ENCODE measurements at places on chromosomes 1 and 21.

DNA sequence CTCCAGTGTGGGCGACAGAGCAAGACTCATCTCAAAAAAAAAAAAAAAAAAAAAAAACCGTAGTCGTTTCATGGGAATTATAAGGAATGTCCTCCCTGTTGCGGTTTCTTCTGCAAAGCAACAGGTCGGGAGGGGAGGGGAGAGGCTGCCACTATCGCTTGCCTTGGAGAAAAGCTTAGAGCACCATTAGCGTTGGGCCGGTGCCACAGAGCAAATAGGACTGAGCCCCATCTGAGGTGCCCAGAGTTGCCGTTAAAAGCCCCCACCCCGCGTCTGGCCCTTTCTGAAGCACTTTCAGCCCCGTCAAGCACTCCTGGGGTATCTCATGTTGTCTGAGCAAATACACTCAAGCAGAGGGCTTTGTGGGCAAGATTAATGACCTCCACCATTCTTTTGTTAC lies 2.2 kb downstream of the RIPPLY3 start:
- DNase-seq, result no peak

DNA sequence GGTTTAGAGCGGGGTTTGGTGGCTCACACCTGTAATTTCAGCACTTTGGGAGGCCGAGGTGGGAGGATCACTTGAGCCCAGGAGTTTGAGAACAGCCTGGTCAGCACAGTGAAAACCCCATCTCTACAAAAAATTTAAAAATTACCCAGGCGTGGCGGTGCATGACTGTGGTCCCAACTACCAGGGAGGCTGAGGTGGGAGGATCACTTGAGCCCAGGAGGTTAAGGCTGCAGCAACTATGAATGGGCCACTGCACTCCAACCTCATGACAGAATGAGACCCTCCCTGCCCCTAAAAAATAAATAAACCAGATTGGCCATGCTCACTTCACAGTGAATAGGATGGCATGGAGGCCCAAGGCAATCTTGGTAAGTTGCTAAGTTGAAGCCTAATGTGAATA lies 168.9 kb downstream of the RHOU start:
- DNase-seq, result no peak

- DNase-seq, result no peak
Measured at GRCh38 chr1:86739648-86740509, 35.5 kb downstream of the SH3GLB1 start.

DNA sequence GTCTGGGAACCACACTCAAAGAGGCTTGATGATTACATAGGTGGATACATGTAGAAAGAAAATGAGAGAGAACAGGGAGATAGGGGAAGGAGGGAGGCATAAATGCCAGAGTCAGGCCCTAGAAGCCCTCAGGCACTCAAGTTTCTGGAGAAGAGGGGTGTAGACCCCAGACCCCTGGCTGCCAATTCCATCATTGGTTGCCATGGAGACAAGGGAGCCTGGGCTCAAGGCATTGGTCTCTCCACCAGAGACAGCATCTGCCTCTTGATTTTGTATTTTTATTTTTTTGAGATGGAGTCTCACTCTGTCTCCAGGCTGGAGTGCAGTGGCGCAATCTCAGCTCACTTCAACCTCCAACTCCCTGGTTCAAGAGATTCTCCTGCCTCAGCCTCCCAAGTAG lies 114.3 kb upstream of the GRIK3 start:
- DNase-seq, result no peak

DNA sequence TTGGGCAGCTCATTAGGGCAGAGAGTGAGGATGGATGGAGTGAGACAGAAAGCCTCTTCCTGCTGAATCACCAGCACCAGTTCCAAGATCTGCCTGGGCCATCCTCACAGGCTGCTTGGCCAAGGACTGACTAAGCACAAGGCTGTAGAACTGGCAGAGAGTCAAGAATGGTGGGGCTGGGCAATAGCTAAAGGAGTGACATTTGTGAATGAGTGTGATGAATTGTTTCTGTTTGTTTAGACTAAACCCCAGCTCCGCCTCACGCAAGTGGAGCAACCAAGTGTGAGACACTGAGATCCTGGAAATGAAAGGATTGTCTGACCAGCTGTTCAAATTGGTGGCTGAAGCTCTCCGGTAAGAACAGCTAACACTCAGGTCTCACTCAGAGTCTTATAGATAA lies 38.6 kb downstream of the BRINP2 start:
- DNase-seq, result no peak

GRCh38 chr1:8908388-8909151 lies 30.1 kb upstream of the ENO1 start:
- no peak for DNase-seq

- no peak for DNase-seq
Measured at GRCh38 chr1:64031236-64031635, 172.2 kb upstream of the UBE2U start.

- DNase-seq, result no peak
Measured at GRCh38 chr1:152127673-152128072, 12.4 kb upstream of the TCHH start.

DNA sequence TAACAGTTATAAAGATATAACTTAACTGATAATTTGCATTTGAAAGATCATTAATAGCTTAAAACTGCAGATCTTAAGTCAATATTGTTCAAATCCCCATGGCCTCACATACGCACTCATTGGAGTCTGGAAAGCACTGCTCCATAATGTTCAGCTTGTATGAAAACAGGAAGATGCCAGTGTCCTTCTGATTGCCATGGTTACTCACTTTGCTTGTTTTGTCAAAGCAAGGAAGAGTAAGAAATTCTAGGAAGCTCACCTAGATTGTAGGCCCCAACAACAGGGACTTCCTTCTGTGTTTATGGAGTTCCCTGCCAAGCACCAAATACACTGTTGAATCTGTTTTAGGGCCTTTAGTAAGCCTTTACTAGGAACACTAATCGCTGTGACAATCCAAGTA lies 10.9 kb downstream of the GAS5 start:
- no peak for DNase-seq

GRCh38 chr1:151175863-151176262 lies at the start of gene TMOD4:
Gene TMOD4 (minus strand): TSS chr1:151175981. CDS start chr1:151174875, 1,106 bp downstream.
- no peak for DNase-seq

- no peak for DNase-seq
Measured at GRCh38 chr1:157352817-157353408, 199.4 kb downstream of the FCRL5 start.

GRCh38 chr1:186974774-186975181 lies 146.0 kb downstream of the PLA2G4A start:
- DNase-seq, result no peak

DNA sequence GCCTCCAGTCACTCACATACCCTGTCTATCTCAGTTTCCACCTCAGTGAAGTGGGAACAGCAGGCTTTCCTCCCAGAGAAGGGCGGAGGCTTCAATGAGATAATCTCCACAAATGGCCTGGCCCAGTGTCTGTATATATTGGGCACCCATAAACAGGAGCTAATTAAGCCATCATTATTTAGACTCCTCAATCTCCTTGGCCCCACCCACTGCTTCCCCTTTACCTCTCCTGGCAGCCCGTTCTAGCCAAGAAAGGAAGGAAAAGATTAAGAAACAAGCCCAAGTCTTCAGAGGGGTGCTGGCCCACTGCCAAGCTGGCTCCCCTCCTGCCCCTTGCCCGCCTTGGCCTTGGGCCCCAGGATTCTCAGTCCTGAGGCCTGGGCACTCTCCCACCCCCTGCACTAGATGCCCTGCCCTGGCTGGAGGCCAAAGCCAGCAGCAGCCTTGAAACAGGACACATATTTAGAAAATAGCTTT lies 15.9 kb upstream of the EPB41 start:
- DNase-seq, result no peak

DNA sequence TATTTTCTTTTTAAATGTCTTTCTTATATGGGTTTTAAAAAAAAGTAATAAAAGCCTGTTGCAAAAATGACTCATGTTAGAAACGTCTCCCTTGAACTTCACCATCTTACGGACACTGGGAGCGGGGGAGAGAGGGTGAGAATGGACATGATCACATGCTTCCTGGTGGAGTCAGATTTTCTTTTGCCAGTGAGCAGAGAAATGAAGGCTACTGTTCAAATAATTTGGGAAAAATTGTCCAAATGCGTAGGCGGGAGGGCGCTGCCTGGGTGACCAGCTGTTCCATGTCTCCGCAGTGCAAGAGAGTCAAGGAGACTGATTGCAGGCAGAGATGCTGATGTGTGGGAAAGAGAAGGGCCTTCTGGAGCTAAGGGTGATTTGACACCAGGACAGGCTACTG lies 23.1 kb downstream of the EIF2D start:
- no peak for DNase-seq

DNA sequence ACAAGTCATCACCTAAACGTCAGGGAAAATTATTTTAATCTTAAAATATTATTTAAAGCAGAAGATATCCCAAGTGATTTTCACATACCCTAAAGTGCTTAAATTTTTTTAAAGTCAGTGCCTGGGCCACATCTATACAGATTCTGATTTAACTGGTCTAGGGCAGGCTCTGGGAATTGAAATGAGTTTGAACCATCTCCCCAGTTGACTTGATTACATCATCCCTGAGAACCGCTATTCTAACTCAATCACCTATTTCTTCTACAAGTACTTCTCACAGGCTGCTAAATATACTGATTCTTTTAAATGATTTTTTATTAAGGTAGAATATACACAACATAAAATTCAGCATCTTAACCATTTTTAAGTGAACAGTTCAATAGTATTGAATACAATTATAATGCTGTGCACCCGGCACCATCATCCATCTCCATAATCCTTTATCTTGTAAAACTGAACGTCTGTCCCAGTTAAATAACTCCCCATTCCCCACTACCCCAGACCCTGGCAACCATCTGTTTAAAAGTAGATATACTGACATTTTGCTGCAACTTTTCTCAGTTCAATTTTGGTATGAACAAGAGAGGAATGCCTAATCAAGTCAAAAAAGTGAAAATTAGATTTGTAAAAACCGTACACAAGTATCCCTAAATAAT lies 19.5 kb downstream of the GART start:
- no peak for DNase-seq

DNA sequence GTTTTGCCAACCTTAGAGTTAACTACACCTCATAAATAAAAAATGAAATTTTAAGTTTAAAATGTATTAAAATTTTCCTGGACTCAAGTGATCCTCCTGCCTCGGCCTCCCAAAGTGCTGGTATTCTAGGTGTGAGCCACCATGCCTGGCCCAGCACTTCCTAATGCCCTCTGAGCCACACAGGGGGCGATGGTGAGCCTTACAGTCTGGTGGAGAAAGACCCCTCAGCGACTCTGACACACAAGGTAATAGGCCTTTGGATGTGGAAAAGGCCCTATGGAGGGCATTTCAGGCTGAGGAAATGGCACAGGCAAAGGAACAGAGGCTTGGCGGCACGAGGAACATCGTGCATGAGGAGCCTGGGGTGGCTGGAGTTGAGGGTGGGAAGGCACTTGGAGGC lies 6.7 kb downstream of the CITED4 start:
- no peak for DNase-seq

GRCh38 chr1:12179111-12179519 lies 12.3 kb downstream of the TNFRSF1B start:
- no peak for DNase-seq

- no peak for DNase-seq
Measured at GRCh38 chr1:32250893-32251716, at the start of gene LCK. Gene LCK (plus strand): TSS chr1:32251265. CDS start chr1:32274330, 23,065 bp downstream.

GRCh38 chr1:23525558-23526250 lies 5.3 kb downstream of the E2F2 start:
- DNase-seq, result no peak

DNA sequence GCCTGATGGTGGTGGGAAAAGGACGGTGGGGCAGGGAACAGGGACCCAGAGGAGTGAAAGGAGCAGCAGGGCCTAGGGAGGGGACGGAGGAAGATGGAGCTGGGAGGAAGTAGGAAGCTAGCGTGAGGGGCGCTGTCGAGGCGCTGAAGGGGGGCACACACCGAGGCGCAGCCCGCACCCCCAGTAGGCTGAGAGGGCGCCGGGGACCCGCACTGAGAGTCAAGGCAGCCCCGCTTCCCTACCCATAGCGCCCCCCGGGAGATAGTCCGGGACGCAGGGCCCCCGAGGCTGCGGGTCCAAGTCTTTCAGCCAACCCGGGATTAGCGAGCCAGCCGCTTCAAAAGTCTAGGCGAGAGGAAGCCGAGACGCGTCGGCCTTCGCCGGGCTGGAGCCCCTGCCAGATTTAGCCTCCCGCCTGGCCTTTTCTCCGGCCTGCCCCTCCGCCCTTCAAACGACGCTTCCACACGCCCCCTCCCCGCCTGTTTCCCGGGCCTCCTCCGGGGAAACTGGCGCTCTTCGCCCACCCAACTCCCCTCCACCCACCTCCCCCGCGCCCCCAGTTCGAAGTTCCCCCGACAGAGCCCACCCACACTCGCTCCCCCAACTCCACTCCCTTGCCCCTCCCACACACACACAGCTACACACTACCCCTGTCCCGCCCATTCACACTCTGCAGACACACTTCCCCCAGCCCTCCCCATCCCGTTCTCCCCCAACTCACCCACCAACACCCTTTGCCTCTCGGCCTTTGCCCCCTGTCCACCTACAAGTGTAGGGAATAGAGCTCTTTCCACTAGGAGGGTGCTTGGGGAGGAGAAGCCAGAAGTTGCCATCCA lies 7.8 kb upstream of the PROX1 start:
- no peak for DNase-seq

GRCh38 chr1:20072771-20073170 lies 2.8 kb downstream of the PLA2G5 start:
- DNase-seq, result peak; percentile 13

DNA sequence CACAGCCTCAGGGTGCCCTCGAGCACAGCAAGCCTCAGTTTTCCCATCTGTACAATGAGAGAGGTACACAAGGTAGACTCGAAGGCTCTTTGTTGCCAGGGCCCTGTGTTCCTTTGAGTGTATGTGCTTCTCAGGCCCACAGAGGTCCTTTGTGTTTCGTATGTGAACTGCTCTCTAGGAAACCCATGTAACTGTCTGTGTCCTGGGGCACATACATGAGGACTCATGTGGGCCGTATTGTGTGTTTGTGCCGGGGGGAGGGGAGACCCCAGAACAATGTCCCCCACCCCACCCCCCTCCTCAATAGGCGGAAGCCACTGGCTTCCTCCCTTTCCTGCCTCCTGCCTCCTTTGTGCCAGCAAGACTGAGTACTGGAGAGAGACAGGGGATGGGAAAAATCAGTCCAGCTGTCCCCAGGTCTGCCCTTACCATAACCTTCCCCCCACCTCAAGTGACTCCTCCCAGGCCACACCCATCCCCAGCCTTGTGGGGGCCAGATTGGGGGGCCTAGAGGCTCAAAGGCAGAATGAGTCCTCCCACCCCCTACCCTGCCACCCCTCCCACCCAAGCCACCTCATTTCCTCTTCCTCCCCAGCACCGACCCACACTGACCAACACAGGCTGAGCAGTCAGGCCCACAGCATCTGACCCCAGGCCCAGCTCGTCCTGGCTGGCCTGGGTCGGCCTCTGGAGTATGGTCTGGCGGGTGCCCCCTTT lies at the start of gene TIE1:
TIE1 (plus strand) TSS at position 605 of the 717 bp plus-strand sequence; CDS start at position 695, 90 bp downstream.
- no peak for DNase-seq

GRCh38 chr1:180501865-180502360 lies 464 bp downstream of the ACBD6 start:
- no peak for DNase-seq
